ENCODE measurements at places on chromosomes 7 and 10.

GRCh38 chr10:34001087-34001580 lies 666.7 kb upstream of the NRP1 start:
- DNase-seq: no peak

DNA sequence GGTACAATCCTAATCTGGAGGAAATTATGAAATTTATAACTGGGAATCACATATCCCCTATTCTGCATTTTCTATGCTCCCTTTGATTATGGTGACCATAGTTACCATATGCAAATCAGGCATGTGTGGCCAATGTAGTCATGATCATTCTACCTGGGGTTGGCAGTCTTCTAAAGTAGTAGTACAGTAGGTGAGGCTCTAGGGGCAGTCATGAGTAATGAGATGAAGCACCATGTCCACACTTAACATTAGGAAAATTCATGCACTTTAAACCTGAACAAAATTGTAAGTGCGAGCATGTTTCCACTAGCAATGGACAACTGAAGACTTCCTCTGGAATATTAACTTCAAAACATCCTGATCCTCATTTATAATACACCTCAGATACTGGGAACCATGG lies 545.9 kb downstream of the SUGCT start:
- DNase-seq: no peak

- DNase-seq: no peak
Observed at GRCh38 chr10:69464801-69465401, 13.6 kb downstream of the TSPAN15 start.

DNA sequence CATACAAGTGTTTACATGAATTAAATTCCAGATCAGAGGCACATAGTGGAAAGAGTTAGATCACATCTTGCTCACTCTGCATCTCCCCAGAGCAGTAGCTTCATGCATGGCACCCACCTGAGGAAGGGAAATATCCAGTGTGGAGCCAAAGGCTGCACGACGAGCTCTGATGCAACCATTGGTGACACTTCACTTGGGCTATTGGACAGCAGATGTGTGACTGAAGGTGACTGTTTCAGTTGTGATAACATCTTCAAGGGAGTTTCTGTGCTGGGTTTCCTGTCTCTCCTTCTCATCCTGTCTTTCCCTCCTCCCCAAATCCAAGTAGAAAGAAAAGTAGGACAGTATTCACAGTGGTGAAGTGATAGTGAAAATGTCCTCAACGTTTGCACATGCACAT lies 115.0 kb downstream of the TAF3 start:
- no peak for DNase-seq

DNA sequence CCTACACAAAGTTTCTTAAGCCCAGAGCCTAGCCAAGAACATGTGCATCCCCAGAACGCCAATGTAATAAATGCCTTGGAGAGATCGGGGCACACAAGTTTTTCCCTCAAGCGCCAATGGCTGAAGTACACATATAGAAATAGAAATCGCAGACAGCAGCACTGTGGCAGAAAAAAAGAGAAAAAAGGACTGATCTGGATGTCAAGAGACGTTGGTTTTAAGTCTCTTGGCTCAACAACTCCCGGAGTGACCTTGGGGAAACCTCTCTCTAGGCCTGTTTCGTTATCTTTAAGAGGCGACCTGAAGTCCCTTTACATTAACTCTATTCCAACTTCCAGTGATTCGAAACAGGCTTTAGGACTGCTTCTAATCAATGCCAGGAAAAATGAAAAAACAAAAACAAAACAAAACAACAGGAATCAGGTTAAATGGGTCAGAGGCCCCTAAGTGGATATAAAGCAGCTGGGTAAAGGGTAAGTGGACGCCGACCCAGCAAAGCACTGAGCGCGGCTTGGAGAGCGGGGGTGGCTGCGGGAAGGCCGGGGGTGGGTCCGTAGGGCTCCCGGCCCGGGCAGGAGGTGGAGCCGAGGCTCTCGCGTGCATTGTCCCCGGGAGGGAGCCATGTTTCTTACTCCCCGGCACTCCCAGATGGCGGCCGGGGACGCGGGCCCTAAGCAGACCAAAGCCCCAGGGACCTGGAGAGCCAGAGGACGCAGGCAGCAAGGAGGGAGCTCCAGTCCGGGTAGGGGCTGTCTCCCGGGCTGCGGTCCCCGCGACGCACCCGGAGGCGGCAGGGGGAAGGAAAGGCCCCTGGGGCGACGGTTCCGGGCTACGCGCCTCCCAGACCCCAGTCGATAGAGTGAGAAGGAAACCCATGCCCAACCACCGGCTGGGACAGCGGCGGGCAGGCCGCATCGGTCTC lies 757 bp downstream of the EIF3A start:
- peak; percentile 67 for DNase-seq

DNA sequence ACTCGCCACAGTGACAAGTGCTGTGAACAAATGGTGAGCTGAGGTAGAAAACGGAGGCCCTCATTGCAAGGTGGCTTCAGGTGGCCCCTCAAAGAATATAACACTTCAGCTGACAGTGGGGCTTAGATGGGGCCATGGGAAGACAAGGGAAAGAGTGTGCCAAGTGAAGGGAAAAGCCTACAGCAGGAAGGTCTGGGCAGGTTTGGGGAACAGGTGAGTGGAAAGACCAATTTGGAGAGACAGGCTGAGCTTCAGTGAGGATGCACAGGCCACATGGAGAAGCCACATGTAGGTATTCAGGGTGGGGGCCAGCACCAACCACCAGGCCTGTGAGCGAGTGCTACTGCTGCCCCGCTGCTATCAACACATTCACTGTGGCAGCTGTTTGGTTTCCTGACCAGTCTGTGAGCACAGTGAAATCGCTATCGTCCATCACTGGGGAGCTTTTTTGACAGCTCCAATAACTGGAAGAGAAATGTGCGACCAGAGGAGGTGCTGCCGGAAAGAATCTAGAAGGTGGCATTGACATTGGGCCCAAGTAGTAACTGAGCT lies 3.4 kb downstream of the POLD2 start:
- DNase-seq: no peak

GRCh38 chr7:140209866-140210609 lies 33.3 kb upstream of the KDM7A start:
- DNase-seq: peak; percentile 35

- no peak for DNase-seq
Observed at GRCh38 chr7:91276909-91277308, 12.7 kb downstream of the FZD1 start.

DNA sequence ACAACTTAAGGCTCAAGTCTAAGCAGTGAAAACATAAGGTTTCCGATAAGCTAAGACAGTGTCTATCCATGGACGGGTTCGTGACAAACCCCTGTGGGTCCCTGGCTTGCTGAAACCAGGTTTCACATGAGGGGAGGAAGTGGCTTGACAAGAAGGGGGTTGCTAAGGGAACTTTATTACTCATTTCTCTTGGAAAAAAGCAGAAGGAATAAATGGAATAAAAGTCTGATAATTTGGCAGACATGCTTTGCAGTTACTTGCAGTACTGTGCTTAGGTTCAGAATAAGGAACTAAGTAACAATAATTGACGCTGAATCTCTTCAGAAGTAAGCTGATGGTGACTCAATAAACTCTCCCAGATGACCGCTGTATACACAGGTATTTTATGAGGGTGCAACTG lies 34.7 kb downstream of the RBM17 start:
- DNase-seq: no peak

GRCh38 chr10:84517554-84517953 lies 189.2 kb downstream of the CCSER2 start:
- no peak for DNase-seq

DNA sequence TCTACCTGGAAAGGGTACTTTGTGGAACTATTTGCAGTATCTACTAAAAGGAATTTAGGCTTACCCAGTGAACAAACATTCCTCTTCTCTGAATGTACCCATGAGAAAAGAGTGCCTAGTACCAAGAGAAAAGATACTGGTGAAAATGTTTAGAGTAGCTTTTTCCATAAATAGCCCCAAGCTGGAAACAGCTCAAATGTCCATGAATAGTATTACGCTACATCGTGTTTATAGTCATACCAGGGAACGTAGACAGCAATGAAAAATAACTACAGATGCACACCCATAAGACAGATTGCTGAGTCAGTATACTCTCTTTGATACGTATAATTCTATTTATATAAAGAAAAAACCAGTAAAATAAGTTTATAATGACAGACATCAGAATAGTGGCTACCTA lies 285.9 kb downstream of the KLF6 start:
- DNase-seq: no peak

GRCh38 chr7:102272075-102272916 lies 14.4 kb upstream of the SH2B2 start:
- peak; percentile 62 for DNase-seq

- DNase-seq: peak; percentile 65
Observed at GRCh38 chr7:151875942-151876898, 695 bp downstream of the PRKAG2 start.

GRCh38 chr7:142896151-142896550 lies 10.6 kb upstream of the TRPV6 start:
- no peak for DNase-seq

DNA sequence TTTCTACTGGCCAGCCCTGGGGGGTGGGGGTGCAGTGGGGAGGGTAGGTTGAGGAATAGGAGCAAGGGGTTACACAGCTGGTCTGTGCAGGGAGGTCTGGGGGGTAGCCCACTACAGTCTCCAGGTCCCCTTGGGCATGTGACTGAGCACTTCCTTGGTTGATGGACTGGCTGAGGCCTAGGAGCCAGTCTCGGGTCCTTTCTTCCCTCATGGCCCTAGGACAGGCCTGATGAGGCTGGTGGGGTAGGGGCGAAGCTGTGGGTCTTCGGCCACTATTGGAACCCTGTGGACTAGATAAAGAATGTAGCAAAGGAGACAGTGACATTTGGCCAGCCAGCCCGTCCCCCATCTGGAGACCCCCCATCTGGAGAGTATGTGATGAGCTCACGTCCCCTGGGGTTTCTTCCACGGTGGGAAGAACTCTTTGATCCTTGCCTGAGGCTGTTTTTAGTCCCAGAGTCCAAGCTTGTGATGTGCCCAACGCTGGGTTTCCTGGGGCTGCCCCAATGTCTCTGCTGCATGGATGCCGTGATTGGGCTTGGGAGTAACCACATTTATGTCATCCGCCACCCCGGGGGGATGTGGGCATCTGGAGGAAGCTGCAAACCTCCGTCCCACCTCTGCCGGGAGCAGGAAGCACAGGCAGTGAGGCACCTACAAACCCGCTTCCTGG lies 20.7 kb downstream of the FAM241B start:
- DNase-seq: no peak

- no peak for DNase-seq
Observed at GRCh38 chr10:132786476-132786883, 533 bp upstream of the NKX6-2 start.

DNA sequence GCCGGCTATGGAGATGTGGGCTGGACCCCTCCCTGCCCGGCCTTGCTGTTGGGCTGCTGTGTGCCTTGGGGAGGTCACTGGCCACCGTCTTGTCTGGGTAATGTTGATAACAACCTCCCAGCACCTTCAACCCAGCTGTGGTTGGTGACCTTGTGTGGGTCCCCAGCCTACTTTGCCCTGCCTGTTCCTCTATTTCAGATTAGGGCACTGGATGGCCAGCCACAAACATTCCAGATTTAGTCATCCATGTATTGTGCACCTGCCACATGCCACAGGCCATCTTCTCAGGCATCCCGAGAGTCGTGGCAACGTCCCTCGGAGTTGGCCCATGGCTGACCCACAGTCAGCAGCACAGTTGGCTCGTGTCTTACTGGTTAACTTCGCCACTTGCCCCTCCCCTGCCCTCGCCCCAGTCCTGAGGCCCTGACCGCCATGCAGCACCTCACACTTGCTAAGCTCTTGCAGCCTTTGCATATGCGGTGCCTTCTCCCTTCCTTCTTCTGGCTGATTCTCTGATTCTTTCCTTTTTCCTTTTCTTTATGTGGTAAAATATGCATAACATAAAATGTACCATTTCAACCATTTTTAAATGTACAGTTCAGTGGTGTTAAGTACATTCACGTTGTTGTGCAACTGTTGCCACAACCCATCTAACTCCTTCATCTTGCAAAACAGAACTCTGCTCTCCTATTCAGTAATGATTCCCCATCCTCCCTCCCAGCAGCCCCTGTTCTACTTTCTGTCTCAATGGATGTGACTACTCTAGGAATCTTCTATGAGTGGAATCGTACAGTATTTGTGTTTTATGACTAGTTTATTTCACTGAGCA lies 60.6 kb downstream of the PRF1 start:
- DNase-seq: no peak

DNA sequence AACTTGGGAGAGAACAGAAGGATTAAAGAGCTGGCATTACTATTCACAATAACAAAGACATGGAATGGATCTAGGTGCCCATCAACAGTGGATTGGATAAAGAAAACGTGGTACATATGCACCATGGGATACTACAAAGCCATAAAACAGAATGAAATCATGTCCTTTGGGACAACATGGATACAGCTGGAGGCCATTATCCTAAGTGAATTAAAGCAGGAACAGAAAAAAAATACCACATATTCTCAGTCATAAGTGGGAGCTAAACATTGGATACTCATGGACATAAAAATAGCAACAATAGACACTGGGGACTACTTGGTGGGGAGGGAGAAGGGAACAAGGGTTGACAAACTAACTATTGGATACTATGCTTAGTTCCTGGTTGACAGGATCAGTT lies 133.2 kb upstream of the ITGB1 start:
- no peak for DNase-seq

- DNase-seq: no peak
Observed at GRCh38 chr10:88881320-88881719, 1.3 kb downstream of the STAMBPL1 start.

- DNase-seq: no peak
Observed at GRCh38 chr7:107233-107632, 85.1 kb upstream of the FAM20C start.

DNA sequence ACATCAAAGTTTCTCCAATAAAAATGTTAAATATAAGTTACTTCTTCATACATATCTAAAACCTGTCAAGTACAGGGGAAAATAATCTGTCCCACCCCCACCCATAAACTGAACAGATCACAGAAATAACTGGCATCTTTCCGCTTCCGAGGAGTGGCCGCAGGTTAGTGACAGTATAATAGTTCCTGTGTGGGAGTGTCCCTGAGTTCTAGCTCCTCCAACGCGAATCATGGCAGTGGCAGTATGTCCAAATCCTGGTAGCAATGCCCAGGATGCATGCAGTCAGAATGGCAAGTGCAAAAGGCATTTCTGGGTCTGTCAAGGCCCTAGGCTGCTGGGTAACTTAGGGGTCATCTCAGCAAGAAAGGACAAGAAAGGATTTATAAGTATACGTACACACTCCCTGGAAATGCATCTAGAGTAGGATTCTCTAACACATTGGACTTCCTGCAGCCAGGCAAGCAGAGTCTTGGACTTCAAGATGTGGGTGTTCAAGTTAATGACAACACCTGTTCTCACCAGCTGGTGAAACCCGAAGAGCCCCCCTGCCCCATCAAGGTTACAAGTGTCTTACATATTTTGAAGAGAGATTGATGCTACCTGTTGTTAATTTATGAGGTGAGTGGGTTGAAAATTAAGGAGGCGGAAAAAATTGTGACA lies 94.4 kb upstream of the COL1A2 start:
- DNase-seq: no peak

All from CD4-positive, alpha-beta T cell treated with Interleukin-1 beta for 1 hour (primary cell).